ENCODE measurements at places on chromosomes 3 and 15. TPM values are rescaled to one million over a fixed set of nuclear protein-coding genes. Genes with fewer than 3 reads are reported as not detected.

PIERCE2 gene
- total RNA-seq = not detected

LMLN gene
- total RNA-seq = 8.2 TPM

- H3K36me3 ChIP-seq = no peaks in the 10 kb centered on the region
- no peak overlapping the region for H3K27ac ChIP-seq
- H3K4me1 ChIP-seq = peaks cover 6% of the 10 kb centered on the region
- H3K27me3 ChIP-seq = no peaks in the 10 kb centered on the region
Observed at GRCh38 chr3:30469133-30469532, 137.3 kb upstream of the TGFBR2 start.

DNA sequence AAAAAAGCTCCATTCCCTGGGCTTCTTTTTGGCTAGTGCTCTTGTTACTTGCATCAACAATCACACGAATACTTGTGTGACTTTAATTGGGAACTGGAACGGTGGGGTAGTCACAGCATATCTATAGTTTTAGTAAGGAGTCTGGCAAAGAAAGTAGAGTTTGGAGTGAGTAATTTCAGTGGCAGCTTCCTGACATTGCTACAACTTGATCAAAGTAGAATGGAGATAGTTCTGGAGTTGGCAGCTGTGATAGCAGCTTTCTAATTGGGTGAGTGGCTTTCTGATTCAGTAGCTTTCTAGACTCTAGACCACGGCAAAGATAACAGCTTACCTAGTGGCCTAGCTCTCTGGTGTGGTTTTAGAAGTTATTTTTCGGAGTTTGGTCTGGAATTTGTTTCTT, 475.0 kb downstream of the TUSC7 start:
- no peak overlapping the region for H3K27ac ChIP-seq
- no peaks in the 10 kb centered on the region for H3K27me3 ChIP-seq
- no peaks in the 10 kb centered on the region for H3K36me3 ChIP-seq
- H3K4me3 ChIP-seq = no peak overlapping the region

DNA sequence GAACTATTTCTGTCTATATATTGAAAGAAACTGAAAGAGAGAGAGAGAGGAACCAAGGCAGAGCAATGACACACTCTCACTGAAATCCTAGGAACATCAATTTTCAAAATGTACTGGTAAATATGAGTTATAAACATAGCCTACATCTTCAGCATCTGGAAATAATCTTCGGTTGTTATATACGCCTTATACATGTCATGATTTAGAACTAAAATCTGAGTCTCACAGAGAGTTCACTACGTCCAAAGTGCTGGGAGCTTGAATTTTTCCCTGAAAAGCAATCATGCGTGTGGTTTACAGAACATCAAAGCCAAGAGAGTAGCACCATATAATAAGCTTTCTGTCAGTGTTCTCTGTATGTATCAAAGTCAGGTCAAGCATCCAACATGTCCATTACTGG, 420.0 kb upstream of the CBLB start:
- no peaks in the 10 kb centered on the region for H3K27me3 ChIP-seq
- no peak overlapping the region for H3K4me3 ChIP-seq
- no peak overlapping the region for H3K27ac ChIP-seq

DNA sequence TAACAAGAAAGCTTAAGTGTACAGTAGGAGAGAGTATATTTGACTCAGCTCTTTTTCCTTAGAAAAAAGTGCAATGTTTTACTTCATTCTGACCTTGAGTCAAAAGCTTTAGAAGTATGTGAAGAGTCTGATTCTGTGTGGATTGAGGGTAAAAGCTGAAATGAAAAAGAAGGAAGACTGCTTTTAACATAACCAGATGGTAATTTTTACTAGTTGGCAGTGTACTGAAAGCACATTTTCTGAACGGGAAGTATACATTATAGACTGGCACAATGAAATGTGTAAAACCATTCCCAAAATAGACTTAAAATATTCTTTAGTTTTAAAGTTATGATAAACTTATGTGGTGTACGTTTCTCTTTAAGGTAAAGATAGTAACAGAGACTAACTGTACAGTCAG, 197.8 kb upstream of the ZNF717 start:
- no peaks in the 10 kb centered on the region for H3K27me3 ChIP-seq
- no peak overlapping the region for H3K4me3 ChIP-seq
- no peaks in the 10 kb centered on the region for H3K36me3 ChIP-seq

GRCh38 chr3:159513867-159514380, 474.7 kb upstream of the IL12A start:
- H3K27me3 ChIP-seq = no peaks in the 10 kb centered on the region
- DNase-seq = no peak
- no peaks in the 10 kb centered on the region for H3K36me3 ChIP-seq
- no peak overlapping the region for H3K4me3 ChIP-seq

- H3K4me3 ChIP-seq = no peak overlapping the region
- no peak for DNase-seq
- H3K4me1 ChIP-seq = no peaks in the 10 kb centered on the region
- H3K36me3 ChIP-seq = no peaks in the 10 kb centered on the region
Observed at GRCh38 chr15:25640381-25640780, 201.6 kb upstream of the UBE3A start.

GRCh38 chr3:117873249-117873600, 1161.4 kb downstream of the IGSF11 start:
- no peaks in the 10 kb centered on the region for H3K36me3 ChIP-seq
- no peak overlapping the region for H3K4me3 ChIP-seq
- no peaks in the 10 kb centered on the region for H3K27me3 ChIP-seq
- H3K4me1 ChIP-seq = no peaks in the 10 kb centered on the region

- no peak for DNase-seq
- H3K4me1 ChIP-seq = peaks cover 6% of the 10 kb centered on the region
- no peaks in the 10 kb centered on the region for H3K36me3 ChIP-seq
- H3K27me3 ChIP-seq = no peaks in the 10 kb centered on the region
- no peak overlapping the region for H3K4me3 ChIP-seq
Observed at GRCh38 chr3:138781012-138781470, 53.7 kb downstream of the PIK3CB start.

DNA sequence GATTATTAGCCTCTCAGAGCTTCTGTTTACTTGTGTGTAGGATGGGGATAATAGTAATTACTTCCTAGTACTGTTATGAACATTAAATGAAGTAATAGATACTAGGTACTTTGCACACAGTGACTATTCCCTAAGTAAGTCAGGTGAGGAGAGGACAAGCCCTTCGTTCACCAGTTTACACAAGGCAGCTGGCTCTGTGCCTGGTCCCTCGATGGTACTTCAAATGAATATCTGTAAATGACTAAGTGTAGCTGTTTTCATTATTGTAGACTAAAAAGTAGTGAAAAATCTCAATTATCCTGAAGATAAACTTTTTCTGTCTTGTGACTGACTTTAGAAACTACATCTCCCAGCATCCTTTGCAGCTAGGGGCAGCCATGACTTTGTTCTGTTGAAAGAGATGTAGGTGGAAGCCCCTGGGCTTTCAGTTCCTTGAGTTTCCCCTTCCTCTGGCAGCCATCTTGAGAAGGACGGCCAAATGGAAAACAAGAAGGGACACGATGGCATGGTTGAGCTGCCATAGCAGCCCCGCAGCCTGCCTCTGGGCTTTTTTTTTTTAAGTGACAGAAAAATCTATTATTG, 11.7 kb upstream of the WNT7A start:
- no peak for DNase-seq
- H3K4me3 ChIP-seq = no peak overlapping the region
- H3K27ac ChIP-seq = no peak overlapping the region
- H3K36me3 ChIP-seq = no peaks in the 10 kb centered on the region
